ENCODE measurements at places on chromosomes 12 and 14.

GRCh38 chr14:24844011-24844410, 205.9 kb downstream of the STXBP6 start:
- no peak for DNase-seq

- DNase-seq, result no peak
These were observed 334.9 kb downstream of the SNAPC1 start for GRCh38 chr14:62097072-62097471.

DNA sequence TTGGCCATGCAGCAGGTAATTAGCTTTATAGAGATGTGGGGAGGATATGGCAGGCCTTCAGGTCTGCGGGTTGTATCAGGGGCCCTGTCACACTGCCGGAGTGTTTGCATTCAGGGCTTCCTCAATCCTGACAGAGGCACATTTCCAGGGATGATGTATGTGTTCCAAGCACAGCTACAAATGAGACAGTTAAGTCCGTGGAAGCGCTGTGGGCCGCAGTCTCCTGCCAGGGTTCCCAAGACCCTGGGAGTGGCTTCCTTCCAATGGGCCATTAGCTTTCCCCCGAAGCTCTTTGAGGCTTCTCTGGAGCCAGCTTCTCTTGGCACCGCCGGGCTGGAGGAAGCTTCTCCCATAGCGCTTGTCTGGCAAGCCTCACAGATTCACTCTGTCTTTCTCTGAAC, 1524.7 kb upstream of the TMEM132C start:
- DNase-seq, result no peak

GRCh38 chr12:72522411-72522810, 250.2 kb downstream of the TRHDE start:
- DNase-seq, result no peak

- no peak for DNase-seq
These were observed 7.2 kb downstream of the NAV3 start for GRCh38 chr12:77837876-77838291.
